ENCODE measurements at places on chromosomes 12 and 14. TPM values are rescaled to one million over a fixed set of nuclear protein-coding genes. Genes with fewer than 3 reads are reported as not detected.

The TFCP2 gene
- 6.2 TPM for total RNA-seq

The C12orf42 gene
- total RNA-seq = not detected

The NEDD8 gene
- 349 TPM for total RNA-seq

The DRAM1 gene
- 4.8 TPM for total RNA-seq

The OR10G3 gene
- total RNA-seq = not detected
